ENCODE measurements at places on chromosomes 2 and 18.
A peak's percentile ranks its signal among the peaks of the same experiment; 100 is the strongest.

DNA sequence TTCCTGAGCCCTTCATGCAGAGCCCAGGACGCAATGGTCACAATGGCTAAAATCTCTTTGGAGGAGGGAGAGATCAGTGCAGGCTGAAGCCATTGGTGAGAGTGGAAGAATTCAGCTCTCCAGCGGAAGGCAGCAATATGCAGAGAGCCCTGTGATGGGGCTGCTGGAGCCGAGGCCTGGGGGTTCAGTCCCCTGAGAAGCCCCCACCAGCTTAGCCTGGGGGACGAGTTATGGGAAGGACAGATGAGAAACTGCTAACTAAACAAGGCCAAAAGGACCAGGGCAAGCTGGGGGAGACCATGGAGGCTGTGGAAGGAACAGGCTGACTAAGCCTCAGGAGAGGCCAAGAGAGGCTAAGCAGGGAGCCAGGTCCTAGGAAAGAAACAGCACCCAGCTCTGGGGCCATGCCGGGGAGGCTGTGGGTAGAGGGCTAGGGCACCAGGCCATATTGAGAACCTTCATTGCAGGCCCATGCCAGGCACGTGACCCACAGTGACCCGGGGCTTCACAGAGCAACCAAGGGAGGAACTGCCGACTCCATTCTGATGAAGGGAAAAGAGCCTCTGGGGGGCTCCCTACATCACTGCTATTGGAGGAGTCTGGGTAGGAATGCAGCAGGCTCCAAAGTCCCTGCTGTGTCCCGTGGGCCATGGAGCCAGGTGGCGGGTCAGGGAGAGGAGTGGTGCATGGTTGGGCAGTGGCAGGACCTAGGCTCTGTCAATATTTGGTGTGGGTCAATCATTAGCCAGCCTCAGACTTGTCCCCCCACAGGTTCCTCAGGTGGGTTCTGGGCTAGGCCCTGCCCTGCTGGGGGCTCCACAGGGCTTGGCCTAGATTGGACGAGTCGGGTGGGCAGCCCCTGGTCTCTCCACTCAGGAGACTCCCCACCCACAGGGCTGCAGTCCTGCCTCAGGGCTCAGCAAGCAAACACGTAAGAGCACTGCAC lies 19.8 kb downstream of the PROC start:
- no peak for DNase-seq

- peak; percentile 8 for DNase-seq
Observed at GRCh38 chr2:96320728-96321622, 4.1 kb upstream of the ITPRIPL1 start.

- DNase-seq = no peak
Observed at GRCh38 chr2:15279201-15279876, 281.8 kb downstream of the NBAS start.

GRCh38 chr2:215833531-215834162 lies 179.7 kb downstream of the MREG start:
- no peak for DNase-seq

GRCh38 chr2:73088703-73089102 lies 17.2 kb upstream of the SFXN5 start:
- no peak for DNase-seq

- no peak for DNase-seq
Observed at GRCh38 chr18:46320928-46321711, 216.9 kb downstream of the HAUS1 start.

DNA sequence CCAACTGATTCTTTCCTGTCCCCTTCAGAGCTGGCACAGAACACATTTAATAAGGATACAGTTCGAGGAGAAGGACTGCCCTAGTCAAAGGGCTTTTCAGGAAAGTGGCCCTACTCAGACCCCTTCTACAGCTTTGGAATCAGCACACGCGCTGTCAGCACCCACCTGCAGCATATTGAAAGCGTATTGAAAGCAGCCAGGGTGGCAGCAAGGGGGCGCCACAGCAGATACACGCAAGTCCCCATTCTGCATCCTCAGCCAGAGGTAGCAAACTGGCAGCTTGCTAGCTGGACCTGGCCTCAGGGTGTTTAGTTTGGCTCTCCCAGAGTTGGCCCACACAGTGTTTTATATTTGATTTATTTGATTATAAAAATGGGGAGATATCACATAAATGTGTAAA lies 101.0 kb upstream of the NT5C1B start:
- no peak for DNase-seq

DNA sequence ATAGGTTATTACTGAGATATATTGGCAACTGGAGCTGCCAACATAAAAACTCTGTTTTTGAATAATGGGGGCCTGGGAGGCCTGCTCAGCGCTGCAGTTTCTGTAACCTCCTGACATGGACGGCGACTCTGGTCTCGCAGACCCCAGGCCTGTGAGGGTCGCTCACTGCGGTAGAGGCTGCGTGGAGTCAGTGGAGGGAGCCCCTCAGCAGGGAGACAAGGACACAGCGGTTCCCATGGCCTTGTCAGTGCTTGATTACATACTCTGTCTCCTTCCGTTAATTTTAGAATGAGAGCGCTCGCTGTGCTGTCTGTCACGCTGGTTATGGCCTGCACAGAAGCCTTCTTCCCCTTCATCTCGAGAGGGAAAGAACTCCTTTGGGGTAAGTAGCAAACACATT lies 858 bp downstream of the TPO start:
- DNase-seq = no peak

GRCh38 chr18:22433956-22434355 lies 16.2 kb upstream of the CTAGE1 start:
- DNase-seq = no peak

DNA sequence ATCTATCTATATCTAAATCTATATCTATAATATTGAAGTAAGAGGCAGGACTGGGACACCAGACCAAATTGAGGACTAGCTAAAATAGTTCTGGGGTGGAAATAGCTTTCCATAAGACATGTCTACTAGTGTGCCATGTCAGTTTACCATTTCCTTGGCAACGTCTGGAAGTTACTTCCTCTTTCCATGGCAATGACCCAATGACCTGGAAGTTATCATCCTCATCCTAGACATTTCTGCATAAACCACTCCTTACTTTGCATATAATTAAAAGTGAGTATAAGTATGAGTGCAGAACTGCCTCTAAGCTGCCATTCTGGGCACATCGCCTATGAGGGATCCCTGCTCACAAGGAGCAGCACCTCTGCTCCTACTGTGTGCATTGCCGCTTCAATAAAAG lies 734.0 kb upstream of the GCFC2 start:
- no peak for DNase-seq

DNA sequence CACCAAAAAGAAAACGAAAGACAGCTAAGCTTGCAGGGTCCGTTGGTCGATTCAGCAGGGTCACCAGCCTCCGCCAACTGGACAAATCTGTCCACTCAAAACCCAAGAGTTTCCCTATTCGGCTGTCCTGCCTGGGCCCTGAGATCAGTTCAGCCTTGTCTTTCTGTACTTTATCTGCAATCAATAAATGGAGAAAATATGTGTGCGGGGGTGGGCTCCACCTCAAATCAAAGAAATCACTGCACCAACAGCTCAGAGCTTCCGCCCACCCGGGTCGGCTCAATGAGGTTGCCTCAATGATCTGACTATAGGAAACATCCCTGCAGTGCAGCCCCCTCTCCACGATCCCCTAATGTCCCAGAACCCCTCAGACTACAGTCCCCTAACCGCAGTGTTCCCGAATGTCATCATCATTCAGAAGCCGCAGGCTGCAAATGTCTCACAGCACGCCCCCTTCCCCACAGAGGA lies 447 bp downstream of the GGCX start:
- DNase-seq = no peak

DNA sequence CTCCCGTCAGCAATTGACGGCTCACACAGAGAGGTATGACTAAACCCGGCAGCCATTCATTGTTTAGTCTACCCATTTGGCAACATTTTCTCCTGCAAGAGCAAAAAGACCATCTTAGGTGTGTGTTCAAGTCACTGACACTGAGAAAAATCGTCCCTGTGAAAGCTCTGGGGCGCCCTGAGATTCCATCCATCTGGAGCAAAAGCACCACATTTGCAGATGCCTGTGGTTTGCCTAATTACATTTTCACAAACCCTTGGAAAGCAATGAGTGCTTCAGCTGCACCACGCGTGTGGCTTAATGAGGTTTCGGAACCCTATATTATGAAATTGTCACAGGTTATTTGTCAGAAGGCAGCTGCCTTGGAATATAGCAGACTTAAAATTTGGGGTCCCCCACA lies 110.7 kb upstream of the PTPRM start:
- DNase-seq = no peak

DNA sequence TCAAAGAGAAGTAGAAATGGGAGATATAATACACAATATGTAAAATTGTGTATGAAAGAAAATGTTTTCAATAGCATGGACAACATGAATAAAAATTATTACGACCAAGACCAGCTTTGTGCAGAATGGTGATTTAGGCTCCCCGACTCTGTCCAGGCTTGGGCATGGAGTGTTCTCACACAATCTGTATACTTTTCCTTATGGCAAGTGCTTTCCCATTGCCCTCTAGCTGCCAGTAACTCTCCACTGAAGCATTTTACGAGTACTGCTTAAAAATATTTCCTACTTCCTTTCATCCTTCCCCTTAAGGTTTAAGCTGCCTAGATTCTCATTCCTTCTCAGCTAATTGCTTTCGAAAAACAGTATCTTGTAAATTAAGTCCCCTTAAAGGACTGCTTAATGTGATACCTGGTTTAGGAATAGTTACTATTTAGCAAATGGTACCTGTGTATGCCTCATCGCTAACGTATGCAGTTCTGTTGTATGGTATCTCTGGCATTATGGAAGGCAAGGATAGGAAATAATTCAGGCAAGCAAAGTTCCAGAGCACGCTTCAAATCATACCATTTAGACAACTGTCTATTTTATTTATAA lies 714.6 kb downstream of the ERBB4 start:
- no peak for DNase-seq

GRCh38 chr2:22826703-22827102 lies 558.3 kb upstream of the KLHL29 start:
- DNase-seq = no peak

- DNase-seq = peak; percentile 11
Observed at GRCh38 chr2:196337208-196337953, 166.0 kb upstream of the STK17B start.

DNA sequence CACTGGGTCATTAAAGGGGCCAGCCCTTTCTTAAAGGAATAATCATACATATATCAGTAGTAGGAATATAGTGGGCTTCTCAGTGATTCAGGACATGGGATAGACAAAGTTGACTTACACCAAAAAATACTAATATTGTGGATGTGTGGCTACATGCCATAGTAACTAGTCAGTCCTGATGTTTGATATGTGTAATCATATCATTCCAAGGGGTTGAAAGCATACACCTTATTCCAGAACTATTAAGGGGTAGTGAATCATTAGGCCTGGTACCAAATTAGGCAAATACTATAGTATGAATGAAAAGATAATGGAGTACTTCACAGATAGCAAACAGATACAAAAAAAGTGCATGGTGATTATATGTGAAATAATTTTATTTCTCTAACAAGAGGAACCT lies 814.9 kb upstream of the NRXN1 start:
- DNase-seq = no peak

- DNase-seq = no peak
Observed at GRCh38 chr18:70135604-70136003, 69.9 kb downstream of the RTTN start.

GRCh38 chr18:42068030-42068429 lies 113.0 kb downstream of the PIK3C3 start:
- DNase-seq = no peak

GRCh38 chr2:182522405-182522896 lies 95.6 kb upstream of the PDE1A start:
- DNase-seq = no peak

DNA sequence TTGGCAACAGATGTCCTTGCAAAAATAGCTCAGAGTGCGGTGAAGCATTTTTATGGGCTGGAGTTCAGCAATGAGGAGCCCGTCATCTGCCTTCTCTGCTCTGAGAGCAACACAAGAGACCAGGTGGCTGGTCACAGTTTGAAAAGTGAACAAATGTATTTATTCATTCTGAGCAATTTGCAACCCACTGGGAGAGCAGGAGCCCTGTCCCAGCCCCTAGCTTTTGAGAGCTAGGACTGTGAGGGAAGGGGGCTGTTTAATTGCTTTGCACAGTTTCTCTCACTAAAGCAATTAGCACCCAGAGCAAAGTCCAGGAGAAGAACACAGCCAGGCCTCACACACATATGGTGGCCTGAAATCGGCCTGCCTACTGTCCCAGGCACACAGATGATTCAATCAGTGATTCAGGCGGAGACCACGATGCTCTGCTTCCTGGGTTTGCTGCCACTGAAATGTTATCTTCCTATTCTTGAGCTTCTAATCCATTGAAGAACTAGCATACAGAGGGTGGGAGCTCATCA lies 646.1 kb upstream of the ACVR2A start:
- DNase-seq = no peak

- no peak for DNase-seq
Observed at GRCh38 chr2:86338778-86339295, 1.4 kb upstream of the REEP1 start.

DNA sequence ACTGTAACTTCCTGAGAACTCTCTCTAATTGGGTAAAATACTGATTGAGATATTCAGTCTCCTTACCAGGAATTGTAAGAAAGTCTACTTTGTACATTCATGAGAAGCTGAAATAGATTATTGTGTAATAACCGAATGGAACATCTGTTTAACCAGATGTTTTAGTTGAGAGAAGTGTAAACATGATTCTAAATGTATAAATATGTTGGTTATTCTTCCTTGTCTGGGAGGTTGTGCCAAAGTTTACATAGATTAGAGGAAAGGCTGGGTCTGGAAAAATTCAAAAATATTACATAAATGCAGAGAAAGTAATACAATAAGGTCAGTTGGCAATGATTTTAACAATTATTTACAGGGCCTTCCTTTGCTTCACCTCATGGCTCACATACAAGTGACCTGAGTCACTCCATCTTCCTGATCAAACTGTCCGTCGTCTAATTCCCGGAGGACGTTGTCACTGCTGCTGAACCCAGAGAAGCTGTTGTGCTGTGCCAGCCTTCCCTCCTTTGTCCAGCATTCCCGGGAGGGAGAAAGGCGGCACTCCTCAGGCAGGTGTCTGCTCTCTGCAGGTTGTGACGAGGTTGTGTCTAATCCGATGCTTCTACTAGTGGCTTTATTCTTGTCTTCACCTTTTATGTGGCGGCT lies 55.9 kb downstream of the MOB4 start:
- no peak for DNase-seq

GRCh38 chr2:24082787-24083566 lies 1.7 kb downstream of the TP53I3 start:
- DNase-seq = no peak

DNA sequence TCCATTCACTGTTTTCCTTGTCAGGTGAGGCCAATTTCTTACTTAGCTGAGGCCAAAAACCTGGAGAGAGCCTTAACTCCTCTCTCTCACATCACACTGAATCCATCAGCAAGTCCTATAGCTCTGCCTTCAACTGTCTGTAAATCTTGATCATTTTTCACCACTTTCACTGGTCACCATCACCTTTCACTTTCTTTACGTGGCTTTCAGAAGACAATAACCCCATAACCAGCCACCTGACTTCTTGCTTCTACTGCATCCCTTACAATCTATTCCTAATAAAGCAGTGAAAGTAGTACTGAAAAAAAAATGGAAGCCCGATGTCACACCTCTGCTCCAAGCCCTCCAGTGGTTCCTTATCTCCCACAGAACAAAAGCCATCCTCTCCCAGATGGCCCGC lies 7.7 kb downstream of the LOXL3 start:
- no peak for DNase-seq

GRCh38 chr2:18540872-18541271 lies 19.6 kb downstream of the RDH14 start:
- DNase-seq = no peak

- peak; percentile 56 for DNase-seq
Observed at GRCh38 chr2:10028988-10029874, 14.1 kb upstream of the KLF11 start.

Data from effector memory CD8-positive, alpha-beta T cell (primary cell).